ENCODE measurements at places on chromosomes 16 and 17. TPM values are rescaled to one million over a fixed set of nuclear protein-coding genes. Genes with fewer than 3 reads are reported as not detected.

- DNase-seq: no peak
Observed at GRCh38 chr16:21281698-21282389, 3.8 kb upstream of the CRYM start.

Gene JPH3
- 28.4 TPM for total RNA-seq

Gene ELMO3
- total RNA-seq: 9.6 TPM

GRCh38 chr16:50974438-50975036 lies 176.5 kb downstream of the SALL1 start:
- DNase-seq: no peak

DNA sequence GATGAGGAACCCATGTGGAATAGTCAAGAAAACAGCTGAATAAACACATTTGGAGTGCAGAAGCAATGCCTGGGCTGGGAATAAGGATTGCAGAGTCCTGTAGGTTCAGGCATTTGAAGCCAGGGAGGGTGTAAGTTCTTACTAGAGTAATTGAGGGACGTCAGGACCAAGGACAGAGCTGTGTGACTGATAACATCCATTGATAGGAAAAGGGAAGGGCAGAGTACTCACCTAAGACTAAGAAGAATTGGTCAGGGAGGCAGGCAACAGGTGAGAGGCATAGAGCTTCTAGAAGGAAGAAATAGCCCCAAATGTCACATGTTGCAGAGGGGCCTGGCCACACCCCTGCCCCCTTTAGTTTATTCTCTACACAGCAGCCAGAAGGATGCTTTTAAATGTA lies 79.8 kb upstream of the TMEM132E start:
- peak; percentile 53 for DNase-seq

GRCh38 chr16:83939266-83939855 lies 13.7 kb upstream of the OSGIN1 start:
- no peak for DNase-seq

GRCh38 chr17:4566785-4567184 lies 6.4 kb upstream of the GGT6 start:
- peak; percentile 85 for DNase-seq

- DNase-seq: no peak
Observed at GRCh38 chr16:57959121-57959520, 11.8 kb downstream of the CNGB1 start.

- DNase-seq: peak; percentile 94
Observed at GRCh38 chr16:70251629-70252354, at the start of gene EXOSC6. Gene EXOSC6, minus strand, starts transcription at chr16:70251940. Its CDS starts 40 bp downstream, at chr16:70251900.

- no peak for DNase-seq
Observed at GRCh38 chr16:85588562-85589503, 24.3 kb upstream of the GSE1 start.

DNA sequence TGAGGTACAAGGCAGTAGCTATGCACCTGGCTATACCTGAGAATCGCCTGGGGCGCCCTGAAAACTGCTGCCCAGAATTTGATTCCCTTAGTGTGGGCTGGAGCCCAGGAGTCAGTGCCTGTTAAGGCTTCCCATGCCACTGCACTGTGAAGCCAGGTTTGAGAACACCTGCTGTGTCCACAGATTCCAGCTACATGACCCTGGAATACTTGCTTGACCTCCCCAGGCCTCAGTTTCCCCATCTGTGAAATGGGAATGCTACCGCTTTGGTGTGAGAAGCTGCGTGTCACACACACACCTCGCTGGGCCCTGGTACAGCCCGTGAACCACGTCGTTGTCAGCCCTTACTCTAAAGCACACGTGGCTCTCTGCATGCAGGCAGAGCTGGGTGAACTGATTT lies 271.0 kb downstream of the C16orf95 start:
- no peak for DNase-seq

Gene RASL10B
- total RNA-seq: 22.8 TPM
